ENCODE measurements at places on chromosomes 5 and 9.

- no peak for DNase-seq
These were observed 68.6 kb upstream of the NFIL3 start for GRCh38 chr9:91492237-91492636.

DNA sequence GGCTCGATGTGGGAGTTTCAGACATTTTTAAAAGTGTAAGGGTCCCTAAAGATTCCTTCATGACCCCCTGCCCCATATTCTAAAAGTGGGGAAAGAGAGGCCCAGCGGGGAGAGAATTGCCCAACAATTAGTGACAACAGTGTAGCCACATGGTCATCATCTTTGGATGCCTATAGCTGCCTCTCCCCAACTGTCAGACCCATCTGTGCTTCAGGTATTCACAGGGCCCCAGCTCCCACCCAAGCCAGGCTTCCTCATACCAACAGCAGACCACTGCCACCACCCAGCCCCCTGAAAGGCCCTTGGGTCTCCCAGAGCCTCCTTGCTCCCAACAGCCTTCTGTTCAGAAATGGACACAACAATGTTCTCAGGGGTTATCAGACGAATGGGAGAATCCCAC is 4.1 kb downstream of the BICD2 start:
- DNase-seq: no peak

GRCh38 chr9:378263-378662 is 163.6 kb downstream of the DOCK8 start:
- no peak for DNase-seq

GRCh38 chr9:132164604-132165362 is 2.9 kb downstream of the NTNG2 start:
- DNase-seq: no peak

DNA sequence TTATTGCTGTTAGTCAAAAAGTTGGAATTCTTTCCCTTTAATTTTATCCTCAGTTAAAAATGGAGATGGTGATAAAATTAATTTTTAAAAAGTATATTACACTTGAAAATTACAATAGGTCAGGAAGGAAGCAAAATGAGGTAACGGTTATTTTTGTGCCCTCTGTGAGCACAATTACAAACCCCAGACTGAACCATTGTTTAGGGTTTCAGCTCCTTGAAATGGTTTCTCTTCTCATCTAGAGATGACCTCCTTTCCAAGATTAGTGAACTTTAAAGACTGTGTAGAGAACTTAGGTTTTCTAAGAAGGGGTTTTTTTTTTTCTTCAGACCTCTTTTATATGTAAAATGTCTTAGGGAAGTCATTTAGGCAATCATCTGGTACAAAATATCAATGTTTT is 126.2 kb upstream of the CHD1 start:
- DNase-seq: no peak

DNA sequence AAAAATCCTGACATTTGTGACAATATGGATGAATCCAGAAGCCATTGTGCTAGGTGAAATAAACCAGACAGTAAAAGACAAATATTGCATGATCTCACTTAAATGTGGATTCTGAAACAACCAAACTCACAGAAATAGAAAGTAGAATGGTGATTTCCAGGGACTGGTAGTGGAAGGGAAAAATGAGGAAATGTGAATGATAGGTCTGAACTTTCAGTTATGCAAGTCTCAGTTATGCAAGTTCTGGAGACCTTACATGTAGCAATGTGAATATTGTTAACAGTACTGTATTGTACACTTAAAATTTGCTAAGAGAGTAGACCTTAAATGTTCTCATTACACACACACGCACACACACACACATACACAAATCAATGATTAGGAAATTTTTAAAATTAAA is 84.9 kb downstream of the SLCO4C1 start:
- no peak for DNase-seq

- DNase-seq: no peak
These were observed 49.7 kb downstream of the CYSTM1 start for GRCh38 chr5:140224658-140225057.

DNA sequence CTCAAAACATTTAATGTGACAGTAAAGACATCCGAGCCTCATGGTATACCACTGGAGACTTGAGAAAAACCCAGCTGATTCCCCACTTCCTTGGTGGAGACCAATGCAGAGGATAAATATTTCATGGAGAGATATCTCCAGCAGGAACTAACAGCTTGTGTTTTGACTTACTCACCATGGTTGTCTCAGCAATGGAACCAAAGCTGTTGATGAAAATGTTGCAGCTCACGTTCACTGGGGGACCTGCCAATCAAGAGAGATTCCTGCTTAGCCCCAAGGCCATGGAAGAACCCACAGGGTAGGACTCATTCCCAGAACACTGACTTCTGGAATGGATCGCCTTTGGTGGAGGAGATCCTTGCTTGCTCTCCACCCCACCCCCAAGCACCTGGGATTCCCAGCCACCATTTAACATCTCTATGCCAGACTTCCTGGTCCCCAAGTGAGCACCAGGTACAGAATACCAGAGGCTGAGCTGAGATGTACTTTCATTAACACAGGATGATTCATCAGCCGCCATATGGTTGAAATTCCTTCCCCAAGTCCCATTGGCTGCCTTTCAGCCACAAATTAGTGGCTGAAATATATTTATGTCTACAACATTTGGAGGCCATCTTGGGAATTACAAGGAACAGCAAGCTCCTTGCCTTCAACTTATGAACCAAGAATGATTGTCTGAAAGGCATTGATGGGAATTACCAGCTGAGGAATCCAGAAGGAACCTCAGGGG is 37.9 kb downstream of the GLRA1 start:
- no peak for DNase-seq
